Prostate gland (tissue), 2 donors: ENCODE measurements at places on chromosomes 12 and 14.

DNA sequence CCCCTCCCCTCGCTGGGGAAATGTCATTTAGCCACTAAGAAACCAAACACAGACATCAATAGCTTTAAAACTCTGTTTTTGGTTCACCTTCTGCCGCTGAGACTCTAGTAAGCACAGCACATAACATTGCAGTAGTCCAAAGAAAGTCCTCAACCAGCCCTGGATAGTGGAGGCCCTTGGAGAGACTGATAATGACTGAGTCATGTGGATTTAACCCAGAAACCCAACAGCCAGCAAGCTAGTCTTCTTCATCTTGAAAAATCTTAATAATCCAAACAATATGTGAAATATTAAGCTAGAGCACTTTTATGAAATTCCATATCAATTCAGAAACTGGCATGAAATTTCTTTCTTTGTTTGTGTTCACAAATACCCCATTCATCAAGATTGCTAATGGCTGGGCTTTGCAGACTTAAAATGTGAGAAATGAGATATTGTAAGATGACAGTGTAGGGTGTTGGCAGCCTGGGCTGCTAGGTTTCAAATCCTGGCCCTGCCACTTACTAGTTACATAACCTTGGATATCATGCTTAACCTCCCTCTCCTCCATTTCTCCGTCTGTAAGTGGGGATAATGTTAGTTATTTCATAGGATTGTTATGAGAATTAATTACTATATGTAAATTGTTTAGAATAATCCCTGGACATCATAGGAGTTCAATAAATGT lies 40.1 kb downstream of the RERG start:
- no peak for DNase-seq

- no peak for DNase-seq
Observed at GRCh38 chr14:79986251-79986650, 225.1 kb downstream of the DIO2 start.

DNA sequence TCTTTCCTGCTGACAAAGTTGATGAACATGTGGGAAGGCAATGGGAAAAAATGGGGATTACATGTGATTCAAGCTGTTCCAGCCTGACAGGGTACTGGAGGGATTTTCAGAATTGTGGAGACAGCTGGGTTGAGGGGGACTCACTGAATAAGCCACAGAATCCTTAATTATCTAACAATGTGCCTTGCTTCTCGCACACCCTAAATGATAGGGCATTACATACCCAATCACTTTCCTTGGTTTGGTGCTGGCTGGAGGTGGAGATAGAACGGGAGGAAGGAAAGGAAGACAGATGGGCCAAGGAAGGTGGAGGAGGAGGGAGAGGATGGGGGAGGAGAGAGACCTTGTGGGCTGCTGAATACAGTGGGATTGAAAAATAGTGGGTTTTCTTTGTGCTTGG lies 20.7 kb downstream of the PELI2 start:
- DNase-seq = no peak

DNA sequence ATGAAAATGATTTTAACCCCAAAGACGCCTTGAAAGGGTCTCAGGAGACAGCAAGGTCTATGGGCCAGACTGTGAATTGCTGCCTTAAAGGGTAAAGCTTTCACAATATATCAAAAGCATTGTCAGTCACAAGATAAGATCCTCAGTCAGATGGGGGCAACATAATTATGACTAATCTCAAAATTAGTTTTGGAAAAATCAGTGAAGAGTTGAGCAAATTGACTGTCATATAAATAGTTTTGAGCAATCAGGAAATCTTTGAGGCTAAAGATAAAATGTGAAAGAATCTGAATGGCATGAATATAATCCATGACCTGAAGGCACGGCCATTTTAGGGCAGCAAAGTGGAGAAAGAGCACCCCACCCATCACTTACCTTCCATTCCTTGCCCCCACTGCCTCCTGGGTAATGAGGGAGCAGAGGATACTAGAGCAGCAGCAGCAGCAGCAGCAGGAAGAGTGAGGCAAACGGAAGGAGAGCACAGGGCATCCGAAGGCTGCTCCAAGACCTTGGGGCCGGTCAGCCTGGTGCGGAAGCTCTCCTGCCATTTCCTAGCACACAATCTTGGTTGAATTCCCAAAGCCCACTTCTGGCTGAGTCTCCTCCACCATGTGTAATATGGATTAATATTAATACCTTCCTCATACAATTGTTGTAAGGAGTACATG lies 7.0 kb downstream of the STON2 start:
- no peak for DNase-seq

DNA sequence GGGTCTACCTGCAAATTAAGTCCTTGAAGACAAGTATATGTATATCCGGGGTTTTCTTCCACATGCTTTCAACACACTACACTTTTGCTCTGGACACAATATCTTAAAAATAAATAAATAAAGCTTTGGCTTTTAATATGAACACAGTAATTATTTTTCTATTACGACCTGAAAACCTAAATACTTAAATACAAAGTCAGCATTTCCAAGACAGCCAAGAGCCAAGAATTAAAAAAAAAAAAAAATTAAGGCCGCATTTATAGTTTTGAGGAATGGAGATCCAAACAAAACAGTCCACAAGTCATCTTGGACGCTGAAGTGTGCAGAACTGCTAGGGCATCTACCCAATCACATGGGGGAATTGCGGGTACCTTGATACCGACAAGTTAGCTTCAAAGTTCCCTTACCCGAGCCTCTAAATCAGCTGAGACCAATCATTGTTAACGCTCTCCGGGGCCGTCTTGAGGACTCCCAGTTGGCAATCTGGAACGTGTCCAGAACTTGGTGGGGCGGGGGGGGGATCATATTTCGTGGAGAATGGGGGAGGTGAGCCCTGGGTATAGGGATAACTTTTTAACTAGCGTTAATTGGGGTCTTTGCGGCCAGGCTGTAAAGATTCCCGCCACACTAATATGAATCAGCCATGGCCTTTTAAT lies 731 bp upstream of the PCNX4 start:
- DNase-seq = peak; percentile 17

DNA sequence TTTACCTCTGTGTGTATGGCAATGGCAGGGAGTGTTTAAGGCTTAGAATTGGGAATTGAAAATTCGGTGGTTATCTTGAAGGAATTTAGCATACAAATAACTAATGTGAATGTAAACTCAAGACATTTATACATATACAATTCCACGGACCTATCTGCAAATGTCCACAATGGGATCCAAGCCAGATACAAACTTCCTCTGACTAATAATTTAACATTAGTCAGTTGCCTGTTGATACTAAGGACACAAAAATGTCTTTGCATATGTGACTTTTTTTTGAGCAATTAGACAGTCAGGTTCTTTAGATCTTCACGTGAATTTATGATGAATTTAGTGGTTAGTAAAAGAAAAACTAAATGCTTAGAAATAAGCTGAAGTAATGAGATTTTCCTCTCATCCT lies 40.5 kb downstream of the ESR2 start:
- no peak for DNase-seq

DNA sequence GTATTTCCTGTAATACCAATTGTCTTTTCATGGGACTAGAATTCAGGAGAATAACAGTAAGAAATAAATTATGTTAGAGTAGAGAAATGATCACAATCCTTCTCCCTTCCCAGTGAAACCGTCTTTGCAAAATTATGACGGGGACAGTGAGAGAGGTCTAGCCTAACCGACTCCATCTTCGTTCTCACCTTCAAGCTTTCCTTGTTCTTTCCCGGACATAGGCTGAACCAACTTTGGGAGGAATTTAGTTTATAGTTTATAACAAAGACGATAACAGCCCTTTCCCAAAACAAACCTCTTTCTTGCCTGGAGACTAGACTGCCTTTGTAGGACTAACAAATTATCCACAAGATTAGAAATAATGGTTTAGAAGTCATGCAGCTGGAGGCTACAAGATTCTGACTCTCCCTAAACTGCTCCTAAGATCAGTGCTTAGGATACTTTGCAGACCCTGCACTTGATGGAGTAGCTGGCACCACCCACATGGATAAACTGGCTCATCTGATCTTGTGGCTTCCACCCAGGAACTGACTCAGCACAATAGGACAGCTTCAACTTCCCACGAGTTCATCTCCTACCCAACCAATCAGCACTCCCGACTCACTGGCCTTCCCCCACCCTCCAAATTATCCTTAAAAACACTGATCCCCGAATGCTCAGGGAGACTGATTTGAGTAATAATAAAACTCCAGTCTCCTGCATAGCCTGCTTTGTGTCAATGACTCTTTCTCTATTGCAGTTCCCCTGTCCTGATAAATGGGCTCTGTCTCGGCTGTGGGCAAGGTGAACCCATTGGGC lies 521.2 kb upstream of the TBX3 start:
- no peak for DNase-seq

DNA sequence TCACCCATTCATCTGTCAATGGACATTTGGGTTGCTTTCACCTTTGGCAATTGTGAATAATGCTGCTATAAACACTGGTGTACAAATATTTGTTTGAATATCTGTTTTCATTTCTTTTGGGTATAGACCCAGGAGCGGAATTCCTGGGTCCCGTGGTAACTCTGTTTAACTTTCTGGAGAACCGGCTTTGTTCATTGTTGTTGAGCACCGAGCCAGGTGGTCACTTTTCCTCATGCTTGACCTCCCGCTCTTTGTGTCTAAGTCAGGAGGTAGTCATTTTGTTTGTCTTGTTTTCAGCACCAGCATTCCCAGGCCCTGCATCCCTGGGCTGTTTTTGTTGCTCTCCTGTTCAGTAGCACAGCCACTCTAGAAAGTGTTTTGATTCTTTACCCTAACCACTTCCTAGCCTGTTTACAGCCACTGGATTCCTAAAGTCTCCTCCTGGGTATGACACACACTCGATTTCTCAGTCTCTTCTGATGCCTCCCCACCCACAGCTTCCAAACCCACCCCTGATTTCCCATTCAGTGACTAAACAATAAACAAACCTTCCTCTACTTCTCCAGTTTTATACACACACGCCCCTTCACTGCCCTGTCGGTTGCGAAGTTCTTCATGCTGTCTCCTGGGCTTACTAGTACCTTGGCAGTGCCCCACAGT lies 37.9 kb downstream of the B4GALNT3 start:
- DNase-seq = no peak

- DNase-seq = no peak
Observed at GRCh38 chr12:6871052-6871957, 1.8 kb downstream of the SPSB2 start.

- DNase-seq = no peak
Observed at GRCh38 chr14:32192712-32193373, 9.0 kb upstream of the RNU6-7 start.

- no peak for DNase-seq
Observed at GRCh38 chr14:47191700-47192099, 483.7 kb downstream of the MDGA2 start.
